Mesendoderm (in vitro differentiated cells): ENCODE measurements at places on chromosomes 1 and 21.

DNA sequence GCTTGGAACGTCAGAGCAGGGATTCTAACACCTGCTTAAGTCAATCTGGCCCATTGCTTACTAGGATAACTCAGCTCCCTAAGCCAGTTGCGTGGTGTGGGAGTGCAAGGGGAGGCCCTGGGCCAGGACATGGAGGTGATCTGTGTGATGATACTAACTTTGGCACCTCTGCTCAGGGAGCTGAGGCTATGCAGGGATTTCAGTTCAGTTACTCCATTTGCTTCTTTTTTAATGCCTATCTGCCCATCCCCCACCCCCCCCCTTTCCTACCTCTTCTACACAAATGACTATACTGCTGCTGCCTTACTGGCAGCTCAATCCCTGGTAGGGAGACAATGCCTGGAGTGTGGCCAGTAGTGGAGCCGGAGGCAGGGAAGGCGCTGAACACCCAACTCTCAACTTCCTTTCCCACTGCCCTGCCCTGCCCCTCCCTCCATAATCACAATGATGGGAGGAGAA is 19.5 kb downstream of the INKA2 start:
- no peak for DNase-seq

DNA sequence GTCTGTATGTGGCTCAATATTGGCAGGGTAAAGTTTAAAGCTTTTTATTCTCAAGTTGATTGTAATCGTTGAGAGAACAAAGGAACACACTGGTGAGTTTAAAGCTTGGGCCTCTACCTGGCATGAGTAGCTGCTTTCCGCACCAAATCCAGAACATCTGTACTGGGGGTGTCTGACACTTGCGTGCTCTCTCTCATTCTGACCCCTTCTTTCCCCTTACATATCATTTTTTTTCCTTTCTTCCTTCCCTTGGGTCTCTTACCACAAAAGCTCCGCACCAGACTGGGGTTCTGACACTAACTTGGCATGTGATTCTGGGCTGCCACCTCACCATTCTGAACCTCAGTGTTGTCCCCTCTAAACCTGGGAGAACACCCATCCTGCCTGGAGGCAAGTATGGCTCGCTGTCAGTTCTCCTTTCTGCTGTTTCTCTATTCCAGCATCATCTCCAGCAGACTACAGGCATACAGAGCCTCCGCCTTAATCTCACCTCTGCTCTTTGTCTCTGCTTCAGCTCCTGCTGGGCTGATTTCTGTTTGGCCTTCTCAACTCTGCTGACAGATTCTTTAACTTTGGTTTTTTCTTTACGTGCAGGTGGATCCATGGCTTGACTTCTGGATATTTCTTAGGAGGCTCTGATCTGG is 859 bp upstream of the ERMAP start:
- peak; percentile 70 for DNase-seq

- no peak for DNase-seq
These were observed 119.6 kb upstream of the CD34 start for GRCh38 chr1:208030288-208031091.

- DNase-seq, result peak; percentile 58
These were observed at the start of gene LGALS8 for GRCh38 chr1:236523704-236524141. Gene LGALS8, plus strand, starts transcription at chr1:236523982. Its CDS starts 2,089 bp downstream, at chr1:236526071.

DNA sequence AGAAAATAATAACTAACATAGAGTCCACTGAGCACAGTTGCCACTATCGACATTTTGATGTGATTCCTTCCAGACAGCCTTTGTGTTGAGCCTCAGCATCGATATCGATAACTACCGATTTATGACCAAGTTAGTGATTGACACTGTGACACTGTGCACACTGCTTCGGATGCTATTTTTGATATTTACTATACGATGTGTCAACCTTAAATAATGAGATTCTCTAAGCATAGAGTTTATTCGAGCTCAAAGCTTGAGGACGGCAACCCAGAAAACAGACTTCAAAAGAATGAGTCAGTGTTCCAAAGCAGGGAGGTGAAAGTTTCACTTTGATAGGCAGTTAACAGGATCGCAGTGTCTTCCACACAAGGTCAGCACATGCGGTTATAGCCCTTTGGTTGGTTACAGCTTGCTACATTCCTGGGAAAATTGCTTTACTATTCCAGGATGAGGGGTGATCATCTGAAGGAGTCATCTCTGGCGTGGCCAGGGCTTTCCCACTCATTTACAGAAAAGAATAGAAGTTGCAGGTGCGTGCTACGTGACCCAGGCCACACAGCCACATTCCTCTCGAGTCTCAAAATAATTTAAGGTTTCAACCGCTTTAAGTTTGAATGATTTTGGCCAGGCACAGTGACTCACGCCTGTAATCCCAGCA is 53.6 kb upstream of the EFHD2 start:
- DNase-seq, result no peak

- DNase-seq, result peak; percentile 31
These were observed 558 bp downstream of the USP1 start for GRCh38 chr1:62437273-62437940.

DNA sequence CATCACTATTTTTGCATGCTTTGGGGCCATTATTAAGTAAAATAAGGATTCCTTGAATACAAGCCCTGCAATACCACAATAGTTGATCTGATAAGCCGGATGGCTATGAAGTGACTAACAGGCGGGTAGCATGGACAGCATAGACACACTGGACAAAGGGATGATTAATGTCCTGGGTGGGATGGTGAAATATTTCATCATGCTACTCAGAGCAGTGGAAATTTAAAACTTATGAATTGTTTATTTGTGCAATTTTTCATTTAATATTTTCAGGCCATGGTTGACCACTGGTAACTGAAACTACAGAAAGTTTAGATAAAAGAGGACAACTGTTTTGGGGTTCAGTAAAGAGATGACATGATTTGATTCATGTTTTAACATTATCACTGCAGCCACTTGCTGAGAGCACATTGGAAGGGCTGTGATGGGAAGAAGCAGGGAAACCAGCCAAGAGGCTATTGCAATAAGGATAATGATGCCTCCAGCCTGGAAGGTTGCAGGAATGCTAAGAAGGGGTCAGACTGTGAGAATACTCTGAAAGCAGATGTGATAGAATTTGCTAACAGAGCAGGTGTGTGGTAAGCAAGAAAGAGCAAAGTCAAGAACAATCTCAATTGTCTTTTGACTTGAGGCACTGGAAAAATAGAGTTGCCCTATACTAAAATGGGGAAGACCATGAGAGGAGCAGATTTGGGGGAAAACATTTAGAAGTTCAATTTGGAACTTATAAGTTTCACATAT is 62.5 kb upstream of the TNFSF4 start:
- DNase-seq, result peak; percentile 53

DNA sequence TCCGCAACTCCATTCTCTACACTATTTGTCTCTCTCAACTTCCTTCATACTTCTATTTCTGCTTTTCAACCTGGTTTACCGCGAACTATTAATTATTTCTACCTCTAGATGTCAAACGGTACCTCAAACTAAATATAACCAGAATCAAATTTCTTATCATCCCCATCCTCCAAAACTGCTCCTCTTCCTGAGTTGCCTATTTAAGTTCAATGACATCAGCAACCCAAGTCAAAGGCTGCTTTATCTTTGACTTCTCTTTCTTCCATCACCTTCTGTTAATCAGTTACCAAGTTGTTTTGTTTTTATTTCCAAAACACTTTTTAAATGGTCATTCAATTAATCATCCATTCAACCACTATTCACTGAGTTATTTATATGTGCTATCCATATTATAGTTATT is 171.9 kb downstream of the COL24A1 start:
- DNase-seq, result no peak
